ENCODE measurements at places on chromosomes 4 and X. TPM values are rescaled to one million over a fixed set of nuclear protein-coding genes. Genes with fewer than 3 reads are reported as not detected.

Gene CXorf51B
- not detected for polyA plus RNA-seq

Gene PHEX
- 0.40 TPM for polyA plus RNA-seq

Gene MTTP
- 8.7 TPM for polyA plus RNA-seq

Gene PNMA3
- polyA plus RNA-seq, result 27.8 TPM

Gene WNK3
- polyA plus RNA-seq, result 4.7 TPM

Gene JADE3
- polyA plus RNA-seq, result 26.5 TPM

Gene NKX6-1
- 0.08 TPM for polyA plus RNA-seq

Gene DRP2
- polyA plus RNA-seq, result 1.8 TPM

Gene GPRASP3
- 16.9 TPM for polyA plus RNA-seq

GRCh38 chr4:156805696-156806095 lies 165.9 kb downstream of the PDGFC start:
- no peak for DNase-seq

GRCh38 chr4:110788302-110788701 lies 165.4 kb upstream of the PITX2 start:
- no peak for DNase-seq

- no peak for DNase-seq
Observed at GRCh38 chr4:129583868-129584267, 487.9 kb downstream of the C4orf33 start.

- no peak for DNase-seq
Observed at GRCh38 chrX:71859637-71860036, 51.0 kb upstream of the NHSL2 start.

DNA sequence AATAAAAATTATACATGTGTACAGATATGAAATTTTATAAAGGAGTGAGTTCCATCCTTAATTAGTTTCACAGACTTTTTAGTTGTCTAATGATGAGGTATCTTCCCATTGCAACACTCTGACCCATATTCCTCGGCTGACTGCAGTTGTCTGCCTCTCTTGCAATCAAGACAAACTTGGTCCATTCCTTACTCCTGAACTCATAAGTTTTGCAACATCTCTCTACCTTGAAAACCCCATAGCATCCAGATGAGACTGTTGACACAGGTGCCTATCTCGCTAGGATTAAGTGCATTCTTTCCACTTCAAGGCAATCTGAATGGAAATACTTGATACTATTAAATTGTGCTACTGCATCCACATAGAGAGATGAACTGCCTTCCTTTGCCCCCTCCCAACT lies 2.3 kb downstream of the XKRX start:
- no peak for DNase-seq

DNA sequence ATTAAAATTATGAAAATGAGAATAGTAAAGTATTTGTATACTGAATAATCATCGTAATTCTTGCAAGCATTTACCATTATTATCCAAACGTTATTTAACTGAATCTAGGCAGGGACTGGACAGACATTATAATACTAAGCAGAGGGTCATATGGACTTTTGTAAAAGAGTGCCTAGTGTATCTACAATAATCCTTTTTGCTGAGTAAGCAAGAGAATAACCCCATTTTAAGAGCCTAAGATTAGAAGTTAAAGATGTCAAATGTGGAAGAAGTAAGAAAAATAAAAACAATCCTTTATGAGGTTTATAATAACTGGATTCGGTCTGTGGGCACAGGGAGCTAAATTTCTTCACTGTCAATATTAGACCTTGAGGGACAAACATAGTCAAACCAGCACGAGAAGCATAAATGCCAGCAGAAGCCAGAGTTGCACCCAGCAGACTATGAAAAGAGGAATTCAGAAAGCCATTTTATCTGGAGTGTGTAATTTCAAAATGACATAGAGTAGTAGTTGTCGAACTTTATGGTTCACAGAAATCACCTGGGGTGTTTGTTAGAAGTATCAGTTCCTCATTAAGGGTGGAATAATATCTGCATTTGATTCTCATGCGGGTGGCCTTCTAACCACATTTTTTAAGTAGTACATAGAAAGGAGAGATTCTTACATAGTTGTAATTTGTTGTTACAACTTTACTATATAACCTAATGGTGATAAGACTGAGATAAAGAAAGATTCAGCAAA lies 39.7 kb upstream of the DCLK2 start:
- no peak for DNase-seq

DNA sequence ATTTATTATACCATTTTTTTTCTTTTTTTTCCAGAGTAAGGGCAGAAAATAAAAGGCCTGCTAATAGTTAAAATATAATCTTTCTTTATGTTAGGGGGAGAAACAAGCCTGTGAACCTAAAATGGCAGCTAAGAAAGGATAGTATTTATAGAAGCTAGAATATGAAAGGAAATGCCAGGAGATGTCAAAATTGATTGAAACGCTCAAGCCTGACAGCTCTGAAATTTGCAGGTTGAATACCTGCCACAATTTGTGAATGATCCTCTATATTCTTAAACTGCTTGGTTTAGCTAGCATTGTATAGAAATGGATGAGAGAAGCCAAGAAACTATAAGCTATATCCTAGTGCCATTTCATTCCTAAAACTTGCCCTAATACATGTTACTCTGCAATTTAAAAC lies 757.3 kb upstream of the PABPC4L start:
- no peak for DNase-seq

GRCh38 chrX:23900220-23900797 lies 7.4 kb downstream of the APOO start:
- DNase-seq, result no peak

DNA sequence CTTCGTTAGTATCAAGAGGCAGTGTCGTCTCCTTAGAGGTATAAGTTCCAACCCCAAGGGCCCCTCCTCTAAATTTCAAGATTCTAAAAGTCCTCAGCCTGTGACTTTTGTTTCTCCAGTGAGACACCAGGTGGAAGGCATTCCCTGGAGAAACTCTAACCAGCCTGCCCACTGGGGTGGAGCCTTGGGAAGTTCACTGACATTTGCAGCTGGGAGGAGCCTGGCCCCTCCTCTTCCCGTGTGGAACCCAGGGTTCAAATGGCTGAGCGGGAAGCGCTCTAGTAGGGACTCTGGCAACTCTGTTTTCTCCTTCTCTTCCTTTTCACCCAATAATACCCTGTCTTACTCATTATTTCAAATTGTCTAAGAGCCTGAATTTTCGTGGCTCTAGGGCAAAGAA lies 325.0 kb downstream of the TLL1 start:
- no peak for DNase-seq

- DNase-seq, result no peak
Observed at GRCh38 chr4:10278071-10278470, 161.5 kb upstream of the WDR1 start.

GRCh38 chr4:127623797-127624083 lies 9.0 kb upstream of the INTU start:
- no peak for DNase-seq

DNA sequence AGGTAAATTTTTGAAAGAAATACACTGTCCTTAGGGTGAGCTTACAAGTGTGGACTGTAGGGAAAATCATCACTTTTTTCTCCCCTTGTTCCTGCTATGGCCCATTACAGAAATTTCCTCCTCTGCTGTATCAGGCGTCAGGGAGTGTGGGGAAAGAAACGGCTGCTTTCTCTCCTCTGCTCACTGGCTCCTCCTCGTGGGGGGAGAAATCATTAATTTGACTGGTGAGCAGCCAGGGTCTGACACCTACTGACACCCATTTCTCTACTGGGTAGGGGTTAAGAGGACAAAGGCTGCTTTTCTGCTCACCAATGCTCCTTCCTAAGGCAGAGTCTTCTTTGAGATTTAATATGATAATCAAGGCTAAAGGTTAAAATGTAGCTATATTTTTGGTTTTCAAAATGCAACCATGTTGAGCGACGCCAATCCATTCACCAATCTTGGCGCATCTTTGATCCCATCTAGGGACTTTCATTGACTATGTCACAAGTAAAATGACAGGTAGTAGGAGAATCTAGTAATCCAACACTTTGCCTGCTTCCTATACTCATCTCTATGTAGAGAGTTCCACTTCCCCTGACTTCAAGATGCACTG lies 25.1 kb downstream of the SETD7 start:
- DNase-seq, result peak; percentile 33

GRCh38 chr4:90198086-90198847 lies 71.1 kb downstream of the CCSER1 start:
- DNase-seq, result no peak

GRCh38 chr4:32748498-32748897 lies 2028.3 kb downstream of the PCDH7 start:
- DNase-seq, result no peak

DNA sequence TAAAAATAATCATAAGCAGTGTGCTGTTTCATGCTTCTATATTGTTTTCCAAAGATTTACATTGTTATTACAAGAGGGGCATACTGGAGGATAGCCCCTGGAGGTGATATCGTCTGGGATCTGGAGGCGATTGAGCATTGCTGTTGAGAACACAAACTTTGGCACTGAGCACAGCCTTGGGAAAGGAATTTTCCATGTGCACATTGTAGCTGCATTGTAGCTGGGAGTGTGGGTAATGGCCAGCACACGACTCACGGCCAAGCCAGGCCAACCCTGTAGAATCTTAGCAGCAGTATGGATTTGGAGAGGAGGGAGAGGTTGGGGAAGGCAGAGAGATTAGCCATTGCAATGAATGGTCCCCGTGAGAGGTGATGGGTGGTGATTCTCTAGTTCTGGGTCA lies 121.9 kb downstream of the SMIM20 start:
- no peak for DNase-seq

DNA sequence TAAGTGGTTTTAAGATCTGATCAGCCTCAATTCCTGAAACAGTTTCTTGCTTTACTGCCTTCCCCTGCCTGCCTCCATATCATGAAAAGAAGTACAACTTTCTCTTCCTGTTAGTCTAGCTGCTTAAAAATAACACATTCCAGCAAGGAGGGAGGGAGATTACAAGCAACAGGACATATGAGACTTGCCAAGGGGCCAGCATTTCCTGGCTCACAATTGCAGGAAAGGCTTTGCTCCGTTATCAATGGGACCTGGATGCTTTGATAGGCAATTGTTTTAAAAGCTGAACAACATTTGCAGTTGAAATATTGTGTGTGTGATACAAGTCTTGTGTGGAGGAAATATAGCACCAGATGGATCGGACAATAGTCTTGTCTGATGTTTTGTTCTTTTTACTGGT lies 425.0 kb downstream of the FAT4 start:
- DNase-seq, result no peak

DNA sequence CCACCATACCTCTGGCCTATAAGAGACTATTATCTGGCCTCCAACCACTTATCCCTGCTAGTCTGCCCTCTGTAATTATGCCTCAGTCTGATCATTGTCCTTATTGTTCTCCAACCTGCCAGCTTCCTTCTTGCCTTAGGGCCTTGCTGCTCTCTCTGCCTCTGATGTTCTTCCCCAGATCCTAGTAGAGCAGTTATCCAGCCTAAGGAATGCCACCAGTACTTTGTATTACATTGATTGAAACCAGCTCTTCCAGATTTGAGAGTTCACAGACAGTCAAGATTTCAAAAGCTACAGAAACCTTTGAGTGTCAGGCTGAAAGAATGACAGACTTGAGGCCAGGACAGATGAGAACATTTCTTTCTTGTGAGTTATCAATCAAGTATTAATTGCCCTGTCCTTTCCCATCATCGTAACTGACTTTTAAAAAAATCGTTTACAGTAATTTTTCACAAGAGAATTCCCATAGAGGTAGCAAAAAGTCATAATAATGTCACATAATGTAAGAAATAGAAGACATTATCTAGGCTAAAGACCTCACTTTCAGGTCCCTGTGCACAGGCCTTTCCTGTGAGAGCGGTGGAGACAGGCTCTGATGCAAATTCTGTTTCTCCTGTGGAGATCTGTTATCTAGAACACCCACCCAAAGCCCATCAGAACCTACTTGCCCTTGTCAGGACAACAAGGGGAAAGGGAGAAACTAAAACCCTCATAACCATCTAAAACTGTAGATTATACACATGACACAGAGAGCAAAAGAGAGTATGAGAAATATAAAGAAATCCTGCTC lies 64.1 kb upstream of the GUCY1A1 start:
- no peak for DNase-seq

DNA sequence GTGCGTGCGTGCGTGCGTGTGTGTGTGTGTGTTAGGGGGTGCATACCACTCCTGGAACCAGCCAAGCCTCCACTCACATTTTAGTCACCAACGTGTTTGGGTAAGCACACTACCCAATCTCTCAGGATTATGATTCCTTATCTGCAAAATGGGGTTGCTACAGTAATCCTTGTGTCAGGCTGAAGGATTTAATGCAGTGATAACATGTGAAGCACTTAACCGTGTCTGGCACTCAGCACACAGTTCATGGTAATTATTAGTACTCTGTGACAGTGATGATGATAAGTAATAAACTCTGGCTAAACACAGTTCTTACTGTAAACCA lies 57.3 kb downstream of the CLDN22 start:
- no peak for DNase-seq

DNA sequence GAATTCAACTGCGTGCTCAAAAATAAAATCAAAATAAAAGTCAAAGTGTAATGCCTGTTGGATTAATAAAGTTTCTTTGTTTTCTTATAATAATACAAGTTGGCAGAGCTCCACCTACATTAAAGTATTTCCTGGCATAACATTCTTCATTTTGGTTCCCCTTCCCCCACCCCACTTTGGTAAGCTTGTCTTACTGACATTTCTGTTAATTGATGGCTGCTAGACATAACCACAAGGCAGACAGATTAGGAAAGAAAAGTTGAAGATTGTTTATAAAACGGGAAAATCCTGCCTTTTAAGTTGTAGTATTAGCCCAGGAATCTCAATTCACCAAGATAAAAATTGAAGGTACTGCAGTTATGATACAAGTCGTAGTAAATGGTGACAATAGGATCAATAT lies 246.5 kb upstream of the RPS6KA3 start:
- no peak for DNase-seq

GRCh38 chr4:184238072-184238745 lies 20.5 kb upstream of the ENPP6 start:
- DNase-seq, result no peak

DNA sequence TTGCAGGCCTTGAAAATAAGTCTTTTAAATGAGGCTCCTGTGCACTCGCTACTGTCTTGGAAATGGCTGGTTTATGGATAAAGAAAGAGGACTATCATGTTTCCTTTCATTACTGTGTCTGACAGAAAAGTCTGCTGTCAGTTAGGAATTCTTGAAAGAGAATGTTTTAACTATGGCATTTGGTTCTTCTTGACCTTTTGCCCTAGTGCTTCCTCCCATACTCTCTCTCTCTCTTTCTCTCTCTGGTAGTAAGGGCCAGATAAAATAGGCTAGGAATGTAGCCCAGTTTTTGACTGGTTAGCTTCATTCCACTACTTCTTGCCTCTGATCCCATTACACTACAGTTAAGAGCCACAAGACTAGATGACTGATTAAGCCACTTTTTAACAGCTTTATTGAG lies 29.8 kb downstream of the YY2 start:
- no peak for DNase-seq

GRCh38 chrX:154596290-154596929 lies 11.5 kb downstream of the CTAG1A start:
- DNase-seq, result peak; percentile 18

GRCh38 chrX:41705042-41705441 lies 16.3 kb downstream of the GPR34 start:
- DNase-seq, result no peak

DNA sequence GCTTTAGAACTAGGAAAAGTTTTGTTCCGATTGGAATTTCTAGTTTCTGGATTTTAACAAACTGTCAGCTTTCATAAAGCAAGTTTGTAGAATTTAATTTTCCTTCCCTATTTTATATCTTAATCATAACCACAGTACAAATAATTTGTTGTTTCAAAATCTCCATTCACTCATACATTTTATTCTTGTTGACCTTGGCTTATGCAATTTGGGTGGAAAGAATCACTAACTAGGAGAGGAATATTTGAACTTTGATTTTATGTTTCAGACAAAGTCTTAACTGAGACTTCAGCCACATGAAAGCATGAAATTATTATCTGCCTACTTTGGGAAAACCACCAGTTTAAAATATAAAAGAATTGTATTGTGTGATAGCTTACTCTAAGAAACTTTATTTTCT lies 427.9 kb downstream of the SPRY1 start:
- DNase-seq, result no peak

- DNase-seq, result no peak
Observed at GRCh38 chr4:41454423-41454822, 83.5 kb upstream of the LIMCH1 start.
